Globus pallidus (tissue), 1 donor: ENCODE measurements at places on chromosomes 5 and 9.

DNA sequence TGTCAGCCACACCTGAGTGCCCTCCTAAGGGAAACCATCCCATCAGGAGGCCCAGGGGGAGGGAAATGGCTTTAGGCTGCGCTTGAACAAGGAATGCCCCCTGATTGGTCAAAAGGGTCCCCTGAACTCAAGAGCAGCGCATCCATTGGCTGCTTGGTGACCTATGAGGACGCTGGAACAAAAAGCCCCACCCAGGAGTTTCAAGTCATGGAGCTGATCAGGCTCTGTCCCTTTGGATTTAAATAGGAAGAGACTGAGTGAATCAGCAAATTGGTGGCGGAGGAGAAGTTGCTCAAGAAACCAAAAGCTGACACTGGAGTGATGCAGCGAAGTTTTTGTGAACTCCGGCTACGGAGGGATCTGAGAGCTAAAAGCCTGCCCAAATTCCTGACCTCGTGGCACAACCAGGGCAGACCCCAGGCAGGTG lies 66.7 kb downstream of the SMIM23 start:
- DNase-seq: no peak

DNA sequence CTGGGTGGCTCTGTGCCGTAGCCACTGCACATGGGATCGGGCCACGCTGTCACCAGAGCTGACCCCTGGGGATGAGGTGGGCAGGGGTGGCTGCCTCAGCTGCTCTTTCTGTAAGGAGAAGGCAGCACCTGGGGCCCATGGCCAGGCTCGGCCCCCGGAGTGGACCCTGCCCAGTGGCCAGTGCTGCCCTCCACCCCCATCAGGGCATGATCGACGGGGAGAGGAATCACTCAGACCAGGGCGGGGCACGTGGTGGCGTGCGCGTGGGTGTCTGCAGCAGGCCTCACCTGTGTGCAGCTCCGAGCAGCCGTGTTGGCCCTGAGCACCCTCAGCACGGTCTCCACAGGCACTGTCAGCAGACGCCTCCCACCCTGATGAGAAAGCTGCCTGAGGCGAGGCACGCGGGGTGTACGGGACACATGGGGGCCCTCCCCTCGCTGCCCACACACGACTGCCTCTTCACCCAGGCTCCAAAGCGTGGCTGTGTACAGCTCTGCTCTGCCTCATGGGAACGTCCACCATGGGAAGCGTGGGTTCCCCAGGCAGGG lies 8.6 kb upstream of the CARD9 start:
- no peak for DNase-seq

DNA sequence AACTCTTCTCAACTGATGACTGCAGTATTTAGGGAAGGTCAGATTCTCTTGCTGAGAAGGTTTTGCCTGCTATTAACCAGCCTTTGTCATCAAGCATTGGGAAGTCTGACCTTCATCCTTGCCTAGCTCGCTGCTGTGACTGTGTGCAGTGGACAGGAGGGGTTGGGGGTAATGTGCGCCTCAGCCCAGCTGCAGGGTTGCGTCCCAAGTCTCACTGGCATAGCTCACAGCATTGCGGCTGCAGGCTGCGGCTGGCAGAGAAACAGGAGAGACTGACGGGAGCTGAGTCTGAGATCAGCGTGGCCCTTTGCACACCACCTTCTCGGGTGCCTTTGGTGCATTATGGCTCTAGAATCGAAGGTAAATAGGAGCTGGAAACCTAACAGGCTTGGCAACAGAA lies 55.9 kb upstream of the NCS1 start:
- DNase-seq: no peak

DNA sequence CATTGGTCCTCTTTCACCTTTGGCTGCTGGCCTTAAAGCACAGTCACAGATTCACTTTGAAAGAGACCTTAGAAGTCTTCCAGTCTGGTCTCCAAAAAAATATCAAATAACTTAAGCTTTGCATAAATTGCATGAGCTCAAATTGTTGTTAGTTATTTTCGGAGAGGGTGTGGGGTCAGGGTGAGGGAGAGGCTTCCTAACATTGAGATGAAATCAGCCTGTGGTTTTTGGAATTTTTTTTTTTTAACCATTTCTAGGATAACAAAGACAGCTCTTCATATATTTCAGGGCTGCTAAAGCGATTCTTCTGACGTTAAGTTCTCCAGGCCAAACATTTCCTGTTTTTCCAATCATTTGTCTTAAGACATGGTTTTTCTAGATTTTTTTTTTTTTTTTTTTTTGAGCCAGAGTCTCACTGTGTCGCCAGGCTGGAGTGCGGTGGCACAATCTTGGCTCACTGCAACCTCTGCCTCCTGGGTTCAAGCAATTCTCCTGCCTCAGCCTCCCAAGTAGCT lies 4.5 kb downstream of the OCLN start:
- DNase-seq: no peak

DNA sequence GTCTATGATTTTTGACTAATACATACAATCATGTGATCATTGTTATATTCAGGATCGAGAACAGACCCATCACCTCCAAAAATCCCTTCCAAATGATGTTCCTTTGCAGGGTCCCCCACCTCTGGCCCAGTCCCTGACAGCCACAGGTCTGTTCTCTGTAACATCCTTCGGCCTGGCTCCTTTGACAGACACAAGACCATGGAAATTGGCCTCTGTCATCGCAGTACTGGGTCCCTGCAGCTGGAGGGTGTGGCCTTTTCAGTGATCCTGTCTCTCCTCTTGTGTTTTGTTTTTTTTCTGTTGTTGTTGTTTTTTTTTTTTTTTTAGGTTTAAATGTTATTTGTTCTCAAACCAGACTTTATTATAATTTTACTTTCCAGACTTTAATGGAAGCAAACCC lies 27.4 kb upstream of the ANKRD33B start:
- no peak for DNase-seq

- DNase-seq: no peak
Measured at GRCh38 chr5:6202149-6202967, 176.0 kb downstream of the MED10 start.

GRCh38 chr9:23586906-23587305 lies 239.1 kb downstream of the ELAVL2 start:
- no peak for DNase-seq

DNA sequence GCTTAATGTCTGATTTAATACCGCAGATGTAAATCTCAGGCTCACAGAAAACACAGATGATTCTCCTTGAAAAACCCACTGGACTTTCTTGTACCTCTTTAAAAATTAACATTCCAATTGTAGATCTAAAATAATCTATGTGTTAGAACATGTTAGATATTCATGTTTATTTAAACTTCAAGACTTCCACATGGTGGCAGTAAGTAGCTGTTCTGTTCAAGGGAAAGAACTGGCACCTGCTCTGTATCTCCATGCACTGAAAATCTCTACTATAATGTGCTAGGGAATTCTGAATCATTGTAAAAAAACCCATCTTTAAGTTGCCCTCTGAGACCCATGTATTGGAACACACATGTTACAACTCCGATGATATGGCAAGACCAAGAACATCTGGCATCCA lies 366.9 kb downstream of the DMRTA1 start:
- DNase-seq: peak; percentile 2

DNA sequence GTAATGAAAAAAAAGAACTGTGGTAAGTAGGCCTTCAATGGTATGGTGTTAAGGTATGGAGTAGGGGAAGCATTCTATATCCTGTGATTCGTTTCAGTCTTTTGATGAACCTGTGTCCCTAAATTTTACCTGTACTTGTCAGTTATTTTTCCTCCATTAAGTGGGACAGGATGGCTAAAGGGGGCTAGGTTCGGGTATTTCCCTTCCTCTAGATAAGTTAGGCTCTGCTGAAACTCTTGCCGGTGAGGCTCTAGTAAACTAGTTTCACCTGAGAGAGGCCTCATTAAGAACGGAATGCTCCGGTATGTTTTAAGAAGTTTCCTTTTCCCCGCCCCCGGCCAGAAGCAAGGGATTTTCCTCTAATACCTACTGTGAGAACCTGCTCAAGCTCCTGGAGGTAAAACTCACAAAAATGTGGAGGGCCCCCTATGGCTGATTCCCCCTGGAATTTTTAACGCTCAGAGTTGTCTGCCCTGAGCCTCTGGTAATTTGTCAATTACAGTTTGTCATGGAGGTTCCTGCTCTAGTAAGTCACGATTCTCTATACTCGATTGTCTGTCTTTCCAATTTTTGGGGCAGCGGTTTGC lies 87.7 kb downstream of the MACIR start:
- DNase-seq: no peak

GRCh38 chr9:133881671-133882381 lies 110.3 kb downstream of the VAV2 start:
- DNase-seq: no peak

DNA sequence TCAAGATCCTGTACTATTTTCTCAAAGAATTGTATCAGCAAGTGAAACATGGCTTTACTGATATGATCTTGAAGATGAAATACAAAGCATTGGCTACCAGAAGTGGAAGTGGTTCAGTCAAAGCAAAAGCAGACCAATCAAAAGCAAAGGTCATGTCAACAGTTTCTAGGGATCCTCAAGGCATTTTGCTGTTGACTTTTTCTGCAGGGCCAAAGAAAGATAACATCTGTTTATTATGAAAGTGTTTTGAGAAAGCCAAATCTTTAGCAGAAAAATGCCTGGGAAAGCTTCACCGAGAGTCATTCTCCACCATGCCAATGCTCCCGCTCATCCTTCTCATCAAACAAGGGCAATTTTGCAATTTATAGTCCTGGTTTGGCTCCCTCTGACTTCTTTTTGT lies 90.3 kb upstream of the ACO1 start:
- DNase-seq: no peak

GRCh38 chr5:8333485-8333884 lies 464.5 kb downstream of the MTRR start:
- no peak for DNase-seq

DNA sequence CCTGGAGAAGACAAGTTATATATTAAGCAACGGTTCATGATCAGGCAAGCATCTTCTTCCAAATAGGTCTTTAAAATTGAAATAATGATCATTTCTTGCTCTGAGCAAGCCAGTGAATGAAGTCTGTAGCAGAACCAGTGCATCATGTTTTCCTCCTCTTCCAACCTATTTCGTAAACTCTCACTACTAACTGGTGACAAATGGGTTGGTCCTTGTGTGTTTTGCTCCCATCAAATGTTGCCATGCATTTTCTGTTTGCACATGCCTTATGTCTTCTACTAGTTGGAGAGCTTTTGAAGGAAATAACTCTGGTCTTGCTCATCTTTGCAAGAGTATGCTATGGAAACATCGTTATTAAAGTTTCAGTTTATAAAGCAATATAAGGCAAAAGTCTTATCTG lies 37.2 kb upstream of the SPDL1 start:
- no peak for DNase-seq

- DNase-seq: no peak
Measured at GRCh38 chr5:34584165-34584564, 72.0 kb upstream of the RAI14 start.

DNA sequence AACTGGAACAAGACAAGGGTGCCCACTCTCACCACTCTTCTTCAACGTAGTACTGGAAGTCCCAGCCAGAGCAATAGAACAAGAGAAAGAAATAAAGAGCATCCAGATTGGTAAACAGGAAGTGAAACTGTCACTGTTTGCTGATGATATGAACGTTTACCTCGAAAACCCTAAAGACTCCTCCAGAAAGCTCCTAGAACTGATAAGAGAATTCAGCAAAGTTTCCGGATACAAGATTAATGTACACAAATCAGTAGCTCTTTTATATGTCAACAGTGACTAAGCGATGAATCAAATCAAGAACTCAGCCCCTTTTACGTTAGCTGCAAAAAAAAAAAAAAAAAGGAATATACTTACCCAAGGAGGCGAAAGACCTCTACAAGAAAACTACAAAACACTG lies 306.6 kb downstream of the PLK2 start:
- no peak for DNase-seq

GRCh38 chr9:88971131-88971960 lies 19.9 kb upstream of the S1PR3 start:
- DNase-seq: no peak

DNA sequence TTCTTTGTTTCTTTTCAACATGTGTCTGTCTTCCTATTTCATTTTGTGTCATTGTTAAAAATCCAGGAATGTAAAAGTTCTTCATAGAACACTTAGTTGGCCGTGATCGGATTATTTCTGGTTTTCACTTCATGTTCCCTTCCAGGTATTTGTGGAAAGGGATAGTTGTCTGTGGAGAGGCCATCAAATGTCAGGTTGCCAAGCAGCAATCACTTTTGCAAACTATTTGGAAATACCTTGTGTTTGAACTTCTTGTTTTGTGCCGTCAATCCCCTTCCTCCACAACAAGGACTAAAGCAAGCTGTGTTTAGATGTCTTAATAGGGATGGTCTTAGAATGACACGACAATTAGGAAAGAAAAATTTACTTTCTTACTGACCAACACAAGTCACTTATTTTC lies 116.9 kb upstream of the MPDZ start:
- DNase-seq: no peak

DNA sequence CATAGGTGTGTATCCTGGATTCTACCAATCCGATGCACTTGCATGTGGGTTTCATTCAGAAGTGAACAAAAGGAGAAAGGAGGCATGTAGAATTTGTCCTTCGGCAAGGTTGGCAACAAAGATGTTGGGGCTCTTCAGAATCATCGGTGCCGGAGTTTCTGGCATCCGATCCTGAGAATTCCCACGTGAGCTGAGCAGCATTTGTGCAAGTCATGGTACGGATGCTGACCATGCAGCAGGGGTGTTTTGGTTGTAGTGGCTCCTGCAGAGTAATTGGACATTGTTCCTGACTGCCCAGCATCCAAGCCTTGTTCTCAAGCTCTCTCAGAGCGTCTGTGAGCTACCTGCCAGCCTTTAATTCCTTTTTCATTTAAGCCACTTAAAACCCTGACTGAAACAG lies 19.0 kb upstream of the POC5 start:
- DNase-seq: no peak

- DNase-seq: no peak
Measured at GRCh38 chr5:57780961-57781325, 298.3 kb upstream of the ACTBL2 start.

DNA sequence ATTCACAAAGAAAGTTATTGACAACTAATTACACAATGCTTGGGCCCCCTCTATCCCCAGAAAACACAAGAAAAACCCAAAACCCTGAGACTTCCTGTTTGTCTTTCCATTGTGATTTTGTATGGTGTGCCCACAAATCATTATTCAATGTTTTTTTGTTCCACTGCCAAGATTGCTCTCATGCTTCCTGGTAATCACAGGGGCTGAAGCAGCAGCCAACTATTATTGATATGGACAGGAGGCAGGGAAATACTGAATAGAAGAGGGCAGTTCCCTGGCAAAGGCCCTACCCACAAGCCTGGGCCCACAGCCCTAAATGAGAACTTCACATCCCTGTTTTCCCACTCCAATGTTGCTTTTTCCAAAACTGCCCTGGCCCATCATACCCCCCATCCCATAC lies 21.5 kb upstream of the RFK start:
- DNase-seq: no peak

- no peak for DNase-seq
Measured at GRCh38 chr5:137164961-137165360, 334.2 kb downstream of the SPOCK1 start.
